ENCODE measurements at places on chromosomes 3 and 15.

- DNase-seq, result no peak
Measured at GRCh38 chr15:59814409-59814808, 125.3 kb upstream of the BNIP2 start.

GRCh38 chr3:33202711-33203457 lies 15.7 kb downstream of the SUSD5 start:
- DNase-seq, result no peak

GRCh38 chr3:139577909-139578308 lies 38.4 kb upstream of the RBP1 start:
- no peak for DNase-seq

DNA sequence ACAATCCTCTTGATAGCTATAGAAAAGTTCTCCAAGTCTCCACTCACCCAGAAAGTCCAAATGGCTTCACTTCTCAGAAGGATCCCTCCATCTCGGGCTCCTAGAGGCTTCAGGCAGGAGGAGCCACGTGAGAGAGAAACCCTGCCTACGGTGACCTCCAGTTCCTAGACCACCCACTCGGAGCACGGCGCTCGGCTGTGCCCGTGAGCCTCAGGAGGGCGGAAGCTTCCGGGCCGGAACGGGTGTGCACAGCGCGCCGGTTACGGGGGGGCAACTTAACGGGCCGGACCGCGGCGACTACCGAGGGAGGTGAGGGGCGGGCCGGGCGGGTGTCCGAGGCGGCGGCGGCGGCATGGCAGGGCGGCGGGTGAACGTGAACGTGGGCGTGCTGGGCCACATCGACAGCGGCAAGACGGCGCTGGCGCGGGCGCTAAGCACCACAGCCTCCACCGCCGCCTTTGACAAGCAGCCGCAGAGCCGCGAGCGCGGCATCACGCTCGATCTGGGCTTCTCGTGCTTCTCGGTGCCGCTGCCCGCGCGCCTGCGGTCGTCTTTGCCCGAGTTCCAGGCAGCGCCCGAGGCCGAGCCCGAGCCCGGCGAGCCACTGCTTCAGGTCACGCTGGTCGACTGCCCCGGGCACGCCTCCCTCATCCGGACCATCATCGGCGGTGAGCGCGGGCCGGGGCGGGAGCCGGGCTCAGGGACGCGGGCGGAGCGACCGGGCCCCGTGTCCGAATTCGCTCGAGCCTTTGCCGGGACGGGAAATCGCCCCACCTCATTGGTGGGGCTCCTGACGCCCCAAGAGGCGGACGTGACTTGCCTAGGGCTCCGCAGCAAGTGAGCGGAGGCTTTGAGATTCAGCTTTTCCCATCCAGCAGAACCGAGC lies at the start of gene EEFSEC:
EEFSEC (plus strand) TSS at position 326 of the 886 bp plus-strand sequence; CDS start at position 353, 27 bp downstream.
- DNase-seq, result peak; percentile 77

GRCh38 chr15:92151741-92152140 lies 241.9 kb upstream of the ST8SIA2 start:
- no peak for DNase-seq

Measured in stimulated activated CD8-positive, alpha-beta memory T cell treated with anti-CD3 and anti-CD28 coated beads, Interleukin-2, amount 100 ng/mL, for 48 hours (primary cell).